ENCODE measurements at places on chromosomes 11 and 22.

DNA sequence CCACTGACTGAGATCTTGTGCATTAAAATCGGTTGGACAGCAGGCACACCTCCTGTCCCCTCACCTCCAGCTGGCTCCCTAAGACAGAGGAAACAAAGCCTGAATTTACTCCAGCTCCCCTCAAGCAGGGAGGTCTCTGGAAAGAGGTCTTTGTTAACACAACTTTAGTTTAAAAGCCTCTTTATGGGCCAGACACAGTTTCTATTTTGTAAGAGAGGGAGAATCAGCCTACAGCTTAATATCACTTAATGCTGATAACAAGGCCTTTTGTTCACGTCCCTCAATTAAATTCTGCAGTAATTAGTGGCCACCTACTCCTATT, 36.3 kb downstream of the PLEKHA7 start:
- DNase-seq, result no peak

GRCh38 chr11:117691516-117691915, 105.5 kb downstream of the DSCAML1 start:
- DNase-seq, result no peak

GRCh38 chr11:111082664-111083063, 162.9 kb upstream of the POU2AF2 start:
- no peak for DNase-seq

- peak; percentile 55 for DNase-seq
Measured at GRCh38 chr22:19941365-19942082, at the start of the genes COMT and TXNRD2. Gene COMT (plus strand): TSS chr22:19941772. CDS start chr22:19962527, 20,755 bp downstream. Gene TXNRD2 (minus strand): TSS chr22:19941818. CDS start chr22:19941803, 15 bp downstream.

DNA sequence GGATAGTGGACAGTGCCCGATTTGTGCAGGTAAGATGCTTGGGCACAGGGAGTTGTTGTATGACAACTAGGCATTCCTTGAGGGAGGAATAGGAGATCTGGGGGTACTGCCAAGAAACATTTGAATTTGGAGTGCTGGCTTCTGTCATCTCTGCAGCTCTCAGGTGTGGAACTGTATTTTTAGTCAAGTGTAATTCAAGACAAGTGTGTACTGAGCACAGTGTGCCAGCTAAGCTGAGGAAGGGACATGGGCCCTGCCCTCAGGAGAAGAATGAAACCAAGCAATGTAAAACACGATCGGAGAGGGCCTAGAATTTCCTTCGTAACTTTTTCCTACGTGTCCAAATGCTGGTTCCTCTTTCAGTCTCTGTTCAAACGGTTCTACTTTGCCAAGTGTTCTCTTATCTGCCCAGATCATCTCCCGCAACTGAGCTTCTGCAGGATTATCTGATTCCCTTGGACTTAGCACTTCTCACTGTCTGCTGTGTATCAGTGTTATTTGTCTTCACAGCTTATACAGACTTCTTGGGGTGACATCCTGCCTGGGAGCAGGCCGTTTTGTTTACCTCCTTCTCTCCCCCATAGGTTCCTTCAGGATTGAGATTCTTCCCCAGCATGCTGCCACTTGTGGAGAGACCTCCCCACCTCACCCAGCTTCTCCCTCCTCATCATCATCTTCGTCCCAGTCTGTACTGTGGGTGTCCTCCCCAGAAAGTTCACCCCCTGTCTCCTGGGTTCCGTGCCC, 27.6 kb downstream of the ART5 start:
- no peak for DNase-seq

DNA sequence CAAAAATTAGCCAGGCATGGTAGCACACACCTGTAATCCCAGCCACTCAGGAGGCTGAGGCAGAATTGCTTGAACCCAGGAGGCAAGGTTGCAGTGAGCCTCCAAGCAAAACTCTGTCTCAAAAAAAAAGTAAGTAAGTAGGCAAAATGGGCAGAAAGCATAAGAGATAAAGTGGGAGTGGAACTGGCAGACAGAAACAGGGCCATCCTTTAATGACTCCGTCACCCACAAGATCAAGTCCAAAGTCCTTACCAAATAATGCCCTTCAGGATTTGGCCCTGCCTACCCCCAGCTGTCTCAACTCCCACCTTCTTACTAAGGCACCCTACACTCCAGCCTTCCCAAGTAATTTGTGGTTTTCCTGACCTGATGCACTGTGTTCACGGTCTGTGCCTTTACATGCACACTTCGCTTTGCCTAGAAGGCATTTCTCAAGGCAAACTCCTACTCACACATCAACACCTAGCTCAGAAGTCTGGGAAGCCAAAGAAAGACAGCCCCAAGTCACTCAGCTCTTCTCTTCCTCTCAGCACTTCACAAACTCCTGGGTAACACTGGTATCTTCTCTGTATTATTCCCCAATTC, 6.1 kb downstream of the MAPK1 start:
- no peak for DNase-seq

DNA sequence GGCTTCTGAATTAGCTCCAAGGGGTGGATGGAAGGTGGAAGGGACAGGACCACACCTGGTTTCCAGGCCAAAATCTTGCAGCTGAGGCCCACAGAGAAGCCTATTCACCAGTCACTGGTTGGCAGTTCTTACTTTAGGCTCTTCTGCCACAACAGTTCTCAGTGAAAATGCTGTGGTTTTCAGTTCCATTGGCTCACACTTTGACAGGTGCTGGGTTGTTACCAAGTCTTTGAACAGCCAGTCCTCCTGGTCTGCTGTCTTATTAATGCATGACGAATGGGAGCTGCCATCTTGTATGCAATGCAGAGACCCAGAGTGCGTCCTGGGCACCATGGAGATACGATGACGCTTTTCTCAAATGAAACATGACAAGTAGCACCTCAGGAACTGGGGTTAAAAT, 232.0 kb upstream of the ZBED5 start:
- no peak for DNase-seq

GRCh38 chr22:38203855-38204514, 2.2 kb downstream of the MAFF start:
- DNase-seq, result peak; percentile 51

DNA sequence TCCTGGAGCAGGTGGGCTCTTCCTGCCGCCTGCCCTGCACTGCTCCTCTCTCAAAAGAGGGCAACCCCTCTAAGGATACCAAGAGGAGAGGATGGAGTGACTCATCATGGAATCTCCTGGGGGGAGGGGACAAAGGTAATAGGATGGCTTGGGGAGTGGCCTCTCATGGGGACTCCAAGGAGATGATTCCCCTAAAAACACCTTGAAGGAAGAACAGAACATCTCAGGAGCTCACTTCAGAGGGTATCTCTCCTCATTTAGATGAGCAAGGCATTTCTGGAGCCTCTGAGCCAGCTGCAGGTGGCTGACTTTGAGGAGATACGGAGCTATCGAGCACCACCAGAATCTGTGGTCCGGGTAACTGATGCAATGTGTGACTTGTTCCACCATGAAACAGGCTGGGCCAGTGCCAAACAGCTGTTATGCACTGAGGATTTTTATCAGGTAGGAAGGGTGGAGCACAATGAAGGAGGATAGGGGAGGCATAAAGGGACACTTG, 40.2 kb downstream of the RRP8 start:
- no peak for DNase-seq

DNA sequence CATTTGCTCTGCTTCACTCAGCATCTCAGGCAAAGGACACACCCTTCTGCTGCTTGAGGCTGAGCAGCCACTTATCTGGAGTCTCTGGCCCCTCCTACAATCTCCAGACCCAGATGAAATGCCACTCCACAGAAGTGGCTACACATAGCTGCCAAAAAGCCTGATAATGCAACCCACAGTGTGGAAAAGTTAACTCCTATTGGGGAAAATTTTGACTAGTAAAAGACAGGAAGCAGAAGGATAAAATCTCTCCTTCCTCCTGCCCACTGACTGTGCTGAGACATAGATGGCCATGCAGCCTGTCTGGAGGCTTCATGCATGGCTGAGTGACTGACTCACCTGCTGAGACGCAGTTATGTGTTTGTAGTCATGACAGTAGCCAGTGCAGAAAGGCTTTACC, 92.3 kb upstream of the TEAD1 start:
- DNase-seq, result peak; percentile 81

- DNase-seq, result peak; percentile 3
Measured at GRCh38 chr11:68263444-68264035, 8.2 kb downstream of the C11orf24 start.

DNA sequence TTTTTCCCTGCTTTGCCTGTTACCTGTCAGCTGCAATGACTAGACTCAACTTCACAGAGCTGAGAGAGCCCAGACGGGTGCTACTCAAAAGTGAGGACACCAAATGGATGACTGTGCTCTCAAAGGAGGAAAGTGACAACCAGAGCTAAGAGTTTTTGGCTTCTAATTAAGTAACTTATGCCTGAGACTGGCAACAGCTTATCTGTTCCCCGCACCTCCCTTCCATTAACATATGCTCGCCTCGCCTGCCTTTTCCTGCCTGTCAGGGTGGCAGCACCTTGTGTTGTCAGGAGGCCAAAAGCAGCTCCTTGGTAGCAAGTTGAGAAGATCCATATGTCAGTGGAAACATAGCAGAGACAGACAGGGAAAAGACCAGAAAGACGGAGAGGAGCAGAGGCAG, 573.9 kb upstream of the KIRREL3 start:
- no peak for DNase-seq

DNA sequence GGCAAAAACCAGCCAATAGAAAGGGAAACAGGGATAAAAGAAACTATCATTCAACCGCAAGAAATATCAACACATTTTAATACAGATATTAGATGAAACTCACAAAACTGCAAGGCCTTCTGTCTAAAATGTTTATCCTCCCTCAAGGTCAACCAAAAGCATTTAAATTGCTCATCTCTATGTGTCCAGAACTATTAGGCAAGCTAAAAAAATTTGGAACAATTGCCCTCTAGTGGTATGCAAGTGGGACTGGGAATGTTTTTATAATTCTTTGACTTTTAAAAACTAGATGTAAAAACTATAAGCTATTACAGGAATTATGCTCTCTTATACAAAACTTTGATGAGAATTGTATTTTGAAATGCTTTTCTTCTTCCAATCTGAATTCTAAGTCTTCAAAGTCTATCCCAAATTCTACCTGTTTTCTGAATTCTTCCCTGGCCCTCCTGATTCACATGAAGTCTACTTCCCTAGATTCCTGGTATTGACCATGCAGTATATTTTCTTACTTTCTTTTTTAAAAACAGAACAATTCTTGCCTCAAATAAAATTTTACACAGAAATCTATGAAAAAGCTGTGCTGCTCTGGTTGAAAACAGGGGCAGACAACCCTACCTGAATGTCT, 4.9 kb downstream of the CWC15 start:
- DNase-seq, result peak; percentile 58

DNA sequence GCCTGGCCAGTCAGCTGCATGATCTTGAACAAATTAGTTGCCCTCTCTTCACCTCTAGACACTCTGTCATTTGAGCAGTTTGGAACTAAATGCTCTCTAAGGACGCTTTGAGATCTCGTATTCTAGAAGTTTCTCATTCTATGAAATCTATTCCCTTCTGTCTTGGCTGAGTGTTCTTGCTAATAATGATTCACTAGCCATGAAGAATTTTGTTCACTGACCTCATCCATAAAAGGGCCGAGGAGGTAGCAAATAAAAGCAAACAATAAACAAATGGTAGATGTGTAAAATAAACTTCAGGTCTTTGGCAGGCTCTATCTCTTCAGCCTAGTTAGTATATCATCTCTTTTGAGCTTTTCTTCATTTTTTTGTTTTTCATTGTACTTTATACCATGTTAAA, 76.6 kb downstream of the USP35 start:
- DNase-seq, result no peak

DNA sequence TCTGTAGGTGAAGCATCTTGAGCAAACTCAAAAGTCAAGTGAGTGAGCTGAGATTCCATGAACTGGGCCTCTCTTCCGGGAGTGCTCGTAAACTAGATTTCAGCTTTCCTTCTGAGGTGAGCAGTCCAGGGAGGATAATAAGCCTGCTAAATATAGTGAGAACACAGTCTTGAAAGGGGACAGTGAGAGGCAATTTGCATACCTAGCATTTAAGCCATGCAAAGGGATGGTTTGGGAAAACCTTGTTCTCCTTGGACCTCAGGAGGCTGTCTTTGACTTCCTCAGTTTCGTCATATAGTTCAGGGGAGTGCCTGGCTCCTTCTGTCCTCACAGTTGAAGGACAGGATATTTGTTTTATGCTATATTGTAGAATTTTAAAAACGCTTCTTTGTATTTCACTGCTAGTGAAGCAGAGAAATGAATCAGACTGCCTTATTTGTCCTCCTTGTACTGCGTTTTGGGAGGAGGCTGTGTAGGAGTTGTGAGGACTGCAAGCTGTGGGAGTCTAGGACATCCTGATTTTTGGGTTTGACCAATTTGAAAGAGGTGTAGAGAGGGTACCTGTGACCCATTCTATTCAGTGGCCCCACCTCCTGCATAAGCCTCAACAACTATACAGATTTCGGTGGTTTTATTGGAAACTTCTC, 11.0 kb upstream of the SORL1-AS1 start:
- no peak for DNase-seq

DNA sequence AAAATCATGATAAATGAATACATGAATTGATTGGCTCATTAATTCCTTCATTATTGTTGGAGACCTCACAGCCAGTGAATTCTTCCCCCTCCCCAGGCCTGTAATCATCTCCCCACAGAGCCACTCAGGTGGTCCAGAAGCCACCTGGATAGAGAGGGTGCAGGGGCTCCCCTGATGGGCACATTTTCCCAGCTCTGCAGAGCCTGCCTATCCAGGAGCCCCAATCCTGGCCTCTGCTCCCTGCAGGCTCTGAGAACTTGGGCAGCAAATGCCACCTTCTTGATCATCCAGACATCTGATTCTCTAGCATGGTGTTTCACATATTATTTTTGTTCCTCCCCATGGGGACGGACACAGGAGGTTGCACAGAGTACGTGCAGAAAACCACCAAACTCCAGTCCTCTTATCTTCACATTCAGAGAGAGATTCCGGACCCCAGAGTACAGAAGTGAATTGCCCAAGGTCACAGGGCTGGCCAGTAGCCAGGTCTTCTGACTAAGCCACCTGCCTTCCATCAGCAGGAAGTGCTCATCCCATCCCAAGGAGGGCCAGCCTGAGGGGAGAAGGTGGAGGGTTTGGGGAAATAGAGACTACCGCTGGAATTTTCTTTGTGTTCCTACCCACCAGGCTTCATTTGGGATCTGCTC, 348.0 kb downstream of the BUD13 start:
- no peak for DNase-seq

- DNase-seq, result no peak
Measured at GRCh38 chr11:32426192-32426591, 9.1 kb downstream of the WT1 start.

DNA sequence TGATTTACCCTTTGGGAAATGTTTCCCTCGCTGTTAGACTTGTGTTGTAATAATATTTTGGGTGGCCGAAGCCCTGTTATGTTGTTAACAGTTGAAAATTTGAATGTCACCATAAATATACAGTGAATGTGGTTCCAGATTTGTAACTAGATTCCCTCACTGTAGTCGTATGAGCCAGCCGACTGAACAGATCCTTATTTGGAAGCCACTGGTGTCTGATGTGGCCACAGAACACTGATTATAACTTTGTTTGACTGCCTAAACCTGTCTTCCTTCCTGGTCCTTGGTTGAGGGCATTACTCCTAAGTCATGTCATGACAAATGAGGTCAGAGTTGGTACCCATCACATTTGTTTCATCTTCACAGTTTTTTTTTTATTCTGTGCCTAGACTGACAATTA, 45.4 kb downstream of the YAP1 start:
- DNase-seq, result no peak

GRCh38 chr11:120500414-120501071, 11.0 kb upstream of the GRIK4 start:
- no peak for DNase-seq

- DNase-seq, result no peak
Measured at GRCh38 chr11:10418950-10419310, 36.1 kb upstream of the AMPD3 start.

Data from astrocyte of the spinal cord (primary cell).